ENCODE measurements at places on chromosomes 4 and X.

DNA sequence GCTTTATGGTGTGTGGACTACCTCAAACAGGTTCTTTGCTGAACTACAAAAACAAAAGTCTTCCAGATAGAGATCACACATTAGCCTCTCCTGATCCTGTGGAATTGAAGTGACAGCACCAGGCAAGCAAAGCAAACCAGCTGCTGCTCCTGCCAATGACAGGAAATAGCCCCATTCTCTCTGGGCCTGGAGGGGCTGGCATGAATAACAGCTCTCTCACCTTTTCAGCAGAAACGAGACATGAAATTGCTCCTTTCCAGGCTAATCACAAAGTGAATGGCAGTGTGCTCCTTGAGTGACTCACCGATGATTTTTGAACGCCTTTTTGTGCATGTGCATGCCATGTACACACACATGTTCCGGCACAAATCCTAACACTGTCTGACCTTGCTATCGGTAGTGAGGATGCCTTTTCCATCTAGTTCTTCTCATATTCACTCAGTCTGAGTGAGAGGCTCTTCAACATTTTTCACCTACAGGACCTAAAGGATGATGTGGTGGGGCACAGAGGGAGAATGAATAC, 24.4 kb downstream of the MFAP3L start:
- DNase-seq: no peak

DNA sequence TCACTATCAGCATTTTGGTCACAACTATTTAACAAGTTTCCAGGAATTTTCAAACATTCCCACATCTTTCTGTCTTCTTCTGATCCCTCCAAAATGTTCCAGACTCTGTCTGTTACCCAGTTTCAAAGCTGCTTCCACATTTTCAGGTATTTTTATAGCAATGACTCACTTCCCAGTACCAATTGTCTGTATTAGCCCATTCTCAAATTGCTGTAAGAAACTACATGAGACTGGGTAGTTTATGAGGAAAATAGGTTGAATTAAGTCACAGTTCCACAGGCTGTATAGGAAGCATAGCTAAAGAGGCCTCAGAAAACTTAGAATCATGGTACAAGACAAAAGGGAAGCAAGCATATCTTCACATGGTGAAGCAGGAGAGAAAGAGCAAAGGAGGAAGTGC, 475.0 kb upstream of the PCDH7 start:
- no peak for DNase-seq

DNA sequence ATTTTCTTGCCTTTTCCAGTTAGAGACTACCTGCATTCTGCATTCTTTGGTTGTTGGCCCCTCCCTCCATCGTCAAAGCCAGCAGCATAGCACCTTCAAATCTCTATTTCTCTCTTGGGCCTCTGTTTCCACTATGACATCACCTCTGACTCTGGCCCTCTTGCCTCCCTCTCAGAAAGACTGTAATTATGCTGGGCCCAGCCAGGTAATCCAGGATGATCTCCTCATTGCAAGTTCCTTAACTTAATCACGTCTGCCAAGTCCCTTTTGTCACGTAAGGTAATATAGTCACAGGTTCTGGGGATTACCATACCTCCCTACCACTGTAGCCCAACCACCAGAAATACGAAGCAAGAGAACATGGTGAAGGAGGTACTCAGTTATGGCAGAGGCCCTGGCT, 39.3 kb upstream of the NYX start:
- DNase-seq: no peak

- no peak for DNase-seq
Measured at GRCh38 chrX:44483965-44484606, 58.6 kb downstream of the FUNDC1 start.

DNA sequence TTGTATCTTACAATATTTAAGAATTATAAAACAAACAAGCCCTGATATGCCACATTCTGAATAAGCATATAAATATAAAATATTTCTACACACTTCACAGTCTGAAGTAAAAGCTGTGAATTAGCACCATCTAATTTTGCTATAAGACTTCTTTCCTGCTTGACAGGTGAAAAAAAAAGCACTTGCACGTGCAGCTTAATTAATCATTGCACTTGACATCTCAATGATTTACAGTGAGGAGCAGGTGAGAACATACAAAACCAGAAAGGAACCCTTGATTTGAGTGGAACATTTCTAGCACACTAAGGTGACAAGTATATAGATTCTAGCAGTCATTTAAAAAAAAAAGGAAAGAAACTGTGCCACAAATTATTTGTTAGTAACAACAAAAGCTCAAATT, 47.9 kb downstream of the CHIC2 start:
- no peak for DNase-seq

GRCh38 chrX:97587171-97587570, 703.5 kb downstream of the RPA4 start:
- no peak for DNase-seq

All from SW480 (cell line).